ENCODE measurements at places on chromosomes 5 and 9.

GRCh38 chr9:1759771-1760300, 255.3 kb upstream of the SMARCA2 start:
- DNase-seq, result no peak

DNA sequence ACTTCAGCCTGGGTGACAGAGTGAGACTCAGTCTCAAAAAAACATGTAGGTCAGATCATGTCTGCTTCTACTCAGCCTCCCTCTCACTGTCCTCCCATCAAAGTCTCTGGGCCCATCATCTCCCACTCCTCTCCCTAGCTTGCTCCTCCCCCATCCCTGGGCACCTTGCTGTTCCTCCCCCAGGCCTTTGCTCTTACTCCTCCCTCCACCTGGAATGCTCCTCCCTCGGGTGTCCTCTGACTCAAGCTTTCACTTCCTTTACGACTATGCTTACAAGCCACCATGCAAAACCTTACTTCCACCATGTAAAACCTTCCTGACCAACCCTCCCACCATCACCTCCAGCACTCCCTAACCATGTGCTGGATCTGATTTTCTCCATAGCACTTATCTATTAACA, 51.5 kb downstream of the MTMR12 start:
- DNase-seq, result no peak

GRCh38 chr9:78167356-78167755, 68.5 kb upstream of the CEP78 start:
- DNase-seq, result no peak

DNA sequence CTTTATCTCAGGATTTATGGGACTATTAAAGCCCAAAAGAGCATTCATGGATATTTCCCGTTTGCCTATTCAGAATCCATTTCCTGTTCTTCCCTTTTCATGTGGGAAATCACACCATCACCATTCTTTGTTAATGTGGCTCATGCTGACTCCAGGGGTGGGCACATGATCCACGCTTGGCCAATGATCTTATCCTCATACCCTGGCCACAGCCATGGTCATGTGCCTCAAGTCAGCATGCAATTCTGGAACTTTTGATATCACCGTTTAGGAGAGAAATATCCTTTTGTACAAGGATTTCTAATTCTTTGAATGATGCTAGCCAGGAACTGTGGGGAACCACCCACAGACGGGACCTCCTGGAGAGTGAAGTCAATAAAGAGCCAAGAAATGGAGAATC, 272.2 kb downstream of the PRELID2 start:
- no peak for DNase-seq

GRCh38 chr9:135218331-135219225, 131.1 kb downstream of the OLFM1 start:
- DNase-seq, result no peak

GRCh38 chr5:178427576-178428197, 162.5 kb downstream of the COL23A1 start:
- no peak for DNase-seq

DNA sequence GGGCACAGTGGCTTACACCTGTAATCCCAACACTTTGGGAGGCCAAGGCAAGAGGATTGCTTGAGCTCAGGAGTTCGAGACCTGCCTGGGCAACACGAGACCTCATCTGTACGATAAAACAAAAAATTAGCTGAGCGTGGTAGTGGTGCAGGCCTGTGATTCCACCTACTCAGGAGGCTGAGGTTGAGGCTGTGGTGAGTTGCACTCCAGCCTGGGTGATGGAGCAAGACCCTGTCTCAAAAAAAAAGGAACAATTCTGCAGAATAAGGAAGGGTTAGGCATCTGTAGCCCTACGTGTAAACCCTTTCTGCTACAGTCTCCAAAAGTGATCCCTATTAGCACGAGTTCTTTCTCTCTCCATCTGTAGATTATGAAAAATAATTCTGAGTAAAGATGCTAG, 19.9 kb downstream of the CDC26 start:
- no peak for DNase-seq

Data from Panc1 (cell line).